Vein endothelial cell (primary cell): ENCODE measurements at places on chromosomes 5 and 9. TPM values are rescaled to one million over a fixed set of nuclear protein-coding genes. Genes with fewer than 3 reads are reported as not detected.

SPATA9 gene
- 0.48 and 0.65 TPM in 2 replicates for total RNA-seq

PKD2L2 gene
- total RNA-seq, result 0.10 TPM in 1 of 2 replicates, not detected in the other

HAVCR2 gene
- total RNA-seq, result under 0.01 and 0.67 TPM in 2 replicates

HAVCR1 gene
- total RNA-seq, result not detected in 2 replicates

STKLD1 gene
- 0.33 and 1.6 TPM in 2 replicates for total RNA-seq

AGXT2 gene
- not detected in 2 replicates for total RNA-seq

UAP1L1 gene
- total RNA-seq, result 19.9 and 21.5 TPM in 2 replicates

C5orf58 gene
- total RNA-seq, result not detected in 2 replicates

F12 gene
- total RNA-seq, result 0.57 and 1.6 TPM in 2 replicates

C7 gene
- total RNA-seq, result 0.67 and 3.9 TPM in 2 replicates

NFIB gene
- 208 and 234 TPM in 2 replicates for total RNA-seq

SAPCD2 gene
- 11.1 and 14.7 TPM in 2 replicates for total RNA-seq

AK8 gene
- 0.10 TPM in 1 of 2 replicates, not detected in the other for total RNA-seq

ALDH1B1 gene
- total RNA-seq, result 25.2 and 25.8 TPM in 2 replicates

C5orf63 gene
- 3.6 and 4.0 TPM in 2 replicates for total RNA-seq

FAM169A gene
- under 0.01 and 0.48 TPM in 2 replicates for total RNA-seq

FAM153A gene
- total RNA-seq, result not detected in 2 replicates

SGCD gene
- under 0.01 and 0.19 TPM in 2 replicates for total RNA-seq

FAXDC2 gene
- total RNA-seq, result 6.2 and 8.8 TPM in 2 replicates

GDA gene
- not detected in 2 replicates for total RNA-seq

CTXN3 gene
- total RNA-seq, result not detected in 2 replicates

CSF2 gene
- total RNA-seq, result 0.86 TPM in 1 of 2 replicates, not detected in the other

IL9 gene
- total RNA-seq, result not detected in 2 replicates

PCDHGA6 gene
- 6.0 and 7.2 TPM in 2 replicates for total RNA-seq

HDHD3 gene
- 7.5 and 9.2 TPM in 2 replicates for total RNA-seq

DDX4 gene
- total RNA-seq, result not detected in 2 replicates

SYK gene
- total RNA-seq, result under 0.01 TPM in 1 of 2 replicates, not detected in the other

UNC13B gene
- total RNA-seq, result 42.1 and 49.7 TPM in 2 replicates

ENHO gene
- total RNA-seq, result 0.29 TPM in 1 of 2 replicates, not detected in the other

PDZD2 gene
- total RNA-seq, result 3.9 and 6.9 TPM in 2 replicates

EMB gene
- total RNA-seq, result 0.10 and 0.33 TPM in 2 replicates

C9orf153 gene
- total RNA-seq, result 0.33 TPM in 1 of 2 replicates, not detected in the other

PCDHB5 gene
- total RNA-seq, result 0.98 and 1.3 TPM in 2 replicates

ARL10 gene
- 10.8 and 12.1 TPM in 2 replicates for total RNA-seq

TMOD1 gene
- 1.1 and 2.0 TPM in 2 replicates for total RNA-seq

UBE2D2 gene
- 76.8 and 92.5 TPM in 2 replicates for total RNA-seq

PRRX2 gene
- total RNA-seq, result 0.38 TPM in 1 of 2 replicates, not detected in the other

PSD2 gene
- total RNA-seq, result not detected in 2 replicates

CDC25C gene
- total RNA-seq, result 4.2 and 7.9 TPM in 2 replicates

IFNA13 gene
- total RNA-seq, result not detected in 2 replicates

TEX48 gene
- total RNA-seq, result not detected in 2 replicates

CBY3 gene
- not detected in 2 replicates for total RNA-seq

CFAP157 gene
- not detected in 2 replicates for total RNA-seq

GAS1 gene
- 1.5 and 1.6 TPM in 2 replicates for total RNA-seq

DPYSL3 gene
- 58.7 and 64.7 TPM in 2 replicates for total RNA-seq

OR1L8 gene
- 0.65 and 0.76 TPM in 2 replicates for total RNA-seq

MBLAC2 gene
- total RNA-seq, result 7.8 and 9.3 TPM in 2 replicates

PROB1 gene
- 4.6 and 7.2 TPM in 2 replicates for total RNA-seq

RANBP3L gene
- total RNA-seq, result not detected in 2 replicates

GABRA1 gene
- not detected in 2 replicates for total RNA-seq

PCDHB4 gene
- total RNA-seq, result 0.19 and 0.33 TPM in 2 replicates

WNT8A gene
- total RNA-seq, result under 0.01 TPM in 1 of 2 replicates, not detected in the other

DOCK8 gene
- total RNA-seq, result 3.2 and 3.9 TPM in 2 replicates

DIPK1B gene
- total RNA-seq, result 182 and 234 TPM in 2 replicates
